ENCODE measurements at places on chromosomes 2 and 18.

GRCh38 chr2:235493775-235494715 lies at the start of gene AGAP1:
AGAP1 (plus strand) TSS chr2:235494043.
- DNase-seq: peak; percentile 84

GRCh38 chr18:22926454-22926853 lies 6.7 kb upstream of the RBBP8 start:
- DNase-seq: no peak

GRCh38 chr2:13193075-13193474 lies 476.3 kb downstream of the TRIB2 start:
- peak; percentile 27 for DNase-seq

- DNase-seq: no peak
Observed at GRCh38 chr2:47061944-47062678, 93.0 kb downstream of the STPG4 start.

DNA sequence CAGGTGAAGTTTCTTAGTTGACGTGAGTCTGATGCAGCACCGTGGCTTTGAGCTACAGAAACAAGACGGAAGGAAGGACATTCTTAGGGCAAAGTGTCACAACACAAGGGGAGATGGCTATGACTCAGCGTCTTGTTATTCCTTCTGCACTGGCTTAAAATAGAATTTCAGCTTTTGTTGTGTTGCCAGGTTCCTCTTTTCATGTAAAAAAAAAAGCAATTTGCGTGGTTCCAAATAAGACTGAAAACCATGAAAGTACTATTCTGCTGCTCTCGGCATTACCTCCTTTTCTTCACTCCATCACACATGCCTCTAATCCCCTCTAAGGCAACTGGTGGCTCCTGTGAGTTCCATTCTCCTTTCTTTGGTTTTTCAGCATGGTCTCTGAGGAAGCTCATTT lies 150.1 kb downstream of the ANTXR1 start:
- DNase-seq: no peak

GRCh38 chr18:48621815-48622555 lies 83.2 kb downstream of the CTIF start:
- DNase-seq: no peak

- DNase-seq: peak; percentile 6
Observed at GRCh38 chr2:178128836-178129630, 16.8 kb downstream of the RBM45 start.

- no peak for DNase-seq
Observed at GRCh38 chr2:241603686-241604085, 33.3 kb downstream of the THAP4 start.

DNA sequence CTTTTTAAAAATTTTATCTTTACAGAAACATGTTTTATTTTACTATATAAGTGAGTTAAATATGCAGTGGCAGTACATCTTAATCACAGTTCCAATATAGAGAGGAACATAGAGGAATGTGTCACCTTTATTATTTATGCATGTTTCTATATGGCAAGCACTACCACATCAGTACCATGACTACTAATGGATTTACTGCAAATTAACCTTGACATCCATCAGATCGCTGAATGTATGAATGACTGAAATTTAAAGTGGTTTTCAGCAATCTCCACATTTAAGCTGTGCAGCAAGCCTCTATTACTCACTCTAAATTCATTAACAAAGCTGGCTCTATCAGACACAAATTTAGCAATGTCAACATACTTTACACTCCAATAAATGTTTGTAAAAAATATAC lies 790.6 kb downstream of the NRXN1 start:
- no peak for DNase-seq

DNA sequence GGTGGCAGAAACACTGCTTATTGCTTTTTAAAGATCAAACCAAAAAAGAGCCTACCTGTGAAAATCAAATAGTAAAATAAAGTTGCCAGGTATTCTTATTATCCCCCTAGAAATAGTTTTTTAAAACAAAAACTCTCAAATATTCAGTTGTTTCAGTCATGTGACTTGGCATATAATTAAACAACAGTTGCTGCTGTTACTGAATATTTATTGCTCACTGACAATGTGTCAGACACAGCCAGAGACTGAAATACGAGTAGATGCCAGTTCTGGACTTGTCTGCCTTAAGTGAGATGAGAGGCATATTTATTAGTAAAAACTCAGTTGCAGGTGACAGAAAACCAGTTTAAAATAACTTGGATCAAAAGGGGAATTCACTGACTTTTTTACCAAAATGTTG lies 106.0 kb upstream of the RAB12 start:
- DNase-seq: no peak

GRCh38 chr2:140643761-140644187 lies 1487.0 kb downstream of the LRP1B start:
- DNase-seq: no peak

DNA sequence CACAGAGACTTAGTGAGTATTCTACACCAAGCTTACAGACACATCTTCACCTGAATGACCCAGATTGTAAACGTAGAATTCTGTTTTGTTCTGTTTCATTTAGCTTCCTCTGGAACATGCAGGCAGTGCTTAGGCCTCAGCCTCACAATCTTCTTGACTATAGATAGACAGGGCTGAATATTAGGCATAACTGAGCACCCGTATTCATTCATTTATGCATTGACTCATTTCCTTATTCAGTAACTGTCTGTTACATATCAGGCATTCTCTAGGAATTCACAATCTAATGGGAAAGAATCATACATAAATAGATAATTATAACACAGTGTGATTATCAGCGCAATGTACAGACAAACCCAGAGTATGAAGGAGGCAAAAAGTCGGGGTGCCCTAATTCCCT lies 124.9 kb upstream of the ETAA1 start:
- no peak for DNase-seq

GRCh38 chr2:40803900-40804299 lies 352.0 kb upstream of the SLC8A1 start:
- no peak for DNase-seq

All from NCI-H2081 (cell line).